ENCODE measurements at places on chromosomes 7 and 10.

GRCh38 chr7:18257711-18258110 lies 230.1 kb upstream of the PRPS1L1 start:
- DNase-seq = no peak

- DNase-seq = no peak
Measured at GRCh38 chr10:86164960-86165630, 201.5 kb downstream of the GRID1 start.

DNA sequence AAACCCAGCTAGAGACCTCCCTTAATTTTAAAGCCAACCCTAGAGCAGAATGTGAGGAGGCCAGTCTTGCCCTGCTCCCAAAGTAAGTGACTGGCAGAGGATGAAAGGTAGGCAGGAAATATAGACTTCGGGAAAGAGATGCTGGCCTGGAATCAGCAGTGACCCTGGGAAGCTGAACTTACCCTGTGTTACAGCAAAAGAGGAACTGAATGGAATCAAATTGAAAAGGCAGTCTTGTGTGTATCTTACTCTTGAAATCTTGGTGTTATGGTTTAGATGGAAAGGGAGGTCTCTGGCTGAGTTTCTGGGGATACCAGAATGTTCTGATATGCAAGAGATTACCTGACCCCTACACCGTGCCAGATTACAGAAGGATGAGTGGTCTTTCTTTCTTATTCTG lies 7.9 kb upstream of the CFAP43 start:
- no peak for DNase-seq

GRCh38 chr10:75014516-75015230 lies 96.8 kb upstream of the SAMD8 start:
- no peak for DNase-seq

GRCh38 chr10:108169846-108170245 lies 1005.3 kb upstream of the SORCS1 start:
- no peak for DNase-seq

- DNase-seq = no peak
Measured at GRCh38 chr10:98261436-98262277, 6.3 kb downstream of the LOXL4 start.

- no peak for DNase-seq
Measured at GRCh38 chr7:46581268-46581667, 660.2 kb upstream of the IGFBP3 start.

- no peak for DNase-seq
Measured at GRCh38 chr7:48285373-48285772, 114.1 kb downstream of the ABCA13 start.

Data from stimulated activated CD4-positive, alpha-beta T cell treated with anti-CD3 and anti-CD28 coated beads, Interleukin-2, amount 100 ng/mL, for 48 hours (primary cell).